ENCODE measurements at places on chromosomes 5 and 9. TPM values are rescaled to one million over a fixed set of nuclear protein-coding genes. Genes with fewer than 3 reads are reported as not detected.

Gene PCDHA7
- 0.74 TPM for total RNA-seq

Gene RASGEF1C
- not detected for total RNA-seq

Gene ENHO
- not detected for total RNA-seq

Gene KIF12
- not detected for total RNA-seq

Gene MYORG
- total RNA-seq: 0.89 TPM

Gene PCDHB9
- total RNA-seq: 0.18 TPM

Gene SLC6A18
- total RNA-seq: not detected

Gene MARVELD2
- total RNA-seq: 0.30 TPM

Gene CDO1
- total RNA-seq: 0.59 TPM

Gene KCNV2
- total RNA-seq: not detected

Gene NUTM2G
- total RNA-seq: not detected

Gene ZNF483
- 1.2 TPM for total RNA-seq

Gene NR5A1
- not detected for total RNA-seq

Gene WNT8A
- total RNA-seq: not detected

Gene CAPSL
- not detected for total RNA-seq

Gene GNA14
- not detected for total RNA-seq

Gene MEIKIN
- total RNA-seq: not detected

Gene TLX3
- not detected for total RNA-seq

Gene SH3RF2
- 7.7 TPM for total RNA-seq

Gene PTCD2
- total RNA-seq: 10.4 TPM

Gene RBM18
- 11.0 TPM for total RNA-seq

Gene PRLR
- 0.89 TPM for total RNA-seq

Gene BNIP1
- 25.8 TPM for total RNA-seq

Gene OTULINL
- total RNA-seq: 0.14 TPM

Gene MLANA
- total RNA-seq: 0.05 TPM

Gene HINT1
- 134 TPM for total RNA-seq

Gene PHF24
- total RNA-seq: 0.30 TPM

Gene NCS1
- 127 TPM for total RNA-seq

Gene CSNK1G3
- 62.8 TPM for total RNA-seq

Gene ARL14EPL
- total RNA-seq: not detected

Measured in smooth muscle cell of the umbilical artery (primary cell).